Left forelimb (tissue), 1 donor: ENCODE measurements at places on chromosomes 13 and 19.
A peak's percentile ranks its signal among the peaks of the same experiment; 100 is the strongest.

DNA sequence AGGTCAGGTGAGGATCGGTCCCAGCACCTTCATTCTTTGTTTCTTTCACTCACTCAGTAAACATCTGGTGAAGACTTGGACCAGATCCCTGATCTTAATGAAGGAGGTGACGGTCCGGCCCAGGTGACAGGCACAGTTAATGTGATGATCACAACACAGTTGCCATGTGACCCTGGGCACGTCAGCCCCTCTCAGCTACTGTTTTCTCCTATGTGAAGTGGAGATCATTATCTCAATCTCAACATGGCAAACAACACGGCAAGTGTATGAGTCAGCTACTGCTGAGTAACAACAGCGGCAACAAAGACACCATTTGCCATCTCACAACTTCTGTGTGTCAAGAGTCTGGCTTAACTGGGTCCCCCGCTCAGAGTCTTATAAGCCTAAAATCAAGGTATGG lies 74.6 kb downstream of the GNG7 start:
- no peak for DNase-seq

DNA sequence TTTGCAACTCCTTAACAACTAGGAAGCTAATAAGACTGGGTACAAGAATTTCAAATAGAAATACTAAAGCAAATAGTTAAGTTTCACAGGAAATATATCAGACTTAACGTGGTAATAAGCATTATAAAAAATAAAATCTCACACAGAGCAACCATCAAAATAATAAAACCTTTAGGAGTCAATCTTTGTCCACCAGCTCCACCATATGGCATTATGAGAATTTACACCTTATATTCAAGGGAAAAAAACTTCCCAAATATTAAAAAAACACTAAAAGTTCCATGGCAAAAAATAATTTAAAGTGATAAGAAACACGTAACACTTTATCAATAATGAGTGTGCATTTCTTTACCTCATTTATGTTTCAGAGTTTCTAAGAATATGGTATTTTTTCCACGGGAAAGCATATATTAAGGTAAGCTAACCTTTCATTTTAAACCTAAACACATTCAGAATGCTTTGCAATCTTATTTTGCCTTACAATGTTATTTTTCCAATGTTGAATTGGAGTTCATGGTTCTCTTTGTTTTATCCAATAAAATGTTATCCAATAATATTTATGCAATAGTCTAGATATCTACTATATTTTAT lies 423.2 kb upstream of the SGCG start:
- DNase-seq = no peak

DNA sequence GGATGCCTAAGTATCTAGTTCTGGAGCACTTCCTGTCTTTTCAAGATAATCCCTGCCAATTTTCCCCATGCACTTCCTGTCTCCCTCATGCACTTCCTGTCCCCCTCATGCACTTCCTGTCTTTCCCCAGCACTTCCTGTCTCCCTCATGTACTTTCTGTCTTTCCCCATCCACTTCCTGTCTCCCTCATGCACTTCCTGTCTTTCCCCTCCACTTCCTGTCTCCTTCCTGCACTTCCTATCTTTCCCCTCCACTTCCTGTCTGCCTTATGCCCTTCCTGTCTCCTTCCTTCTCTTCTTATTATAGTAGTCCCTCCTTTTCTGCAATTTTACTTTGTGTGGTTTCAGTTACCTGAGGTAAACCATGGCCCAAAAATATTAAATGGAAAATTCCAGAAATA lies 3.0 kb upstream of the TNNT1 start:
- no peak for DNase-seq

DNA sequence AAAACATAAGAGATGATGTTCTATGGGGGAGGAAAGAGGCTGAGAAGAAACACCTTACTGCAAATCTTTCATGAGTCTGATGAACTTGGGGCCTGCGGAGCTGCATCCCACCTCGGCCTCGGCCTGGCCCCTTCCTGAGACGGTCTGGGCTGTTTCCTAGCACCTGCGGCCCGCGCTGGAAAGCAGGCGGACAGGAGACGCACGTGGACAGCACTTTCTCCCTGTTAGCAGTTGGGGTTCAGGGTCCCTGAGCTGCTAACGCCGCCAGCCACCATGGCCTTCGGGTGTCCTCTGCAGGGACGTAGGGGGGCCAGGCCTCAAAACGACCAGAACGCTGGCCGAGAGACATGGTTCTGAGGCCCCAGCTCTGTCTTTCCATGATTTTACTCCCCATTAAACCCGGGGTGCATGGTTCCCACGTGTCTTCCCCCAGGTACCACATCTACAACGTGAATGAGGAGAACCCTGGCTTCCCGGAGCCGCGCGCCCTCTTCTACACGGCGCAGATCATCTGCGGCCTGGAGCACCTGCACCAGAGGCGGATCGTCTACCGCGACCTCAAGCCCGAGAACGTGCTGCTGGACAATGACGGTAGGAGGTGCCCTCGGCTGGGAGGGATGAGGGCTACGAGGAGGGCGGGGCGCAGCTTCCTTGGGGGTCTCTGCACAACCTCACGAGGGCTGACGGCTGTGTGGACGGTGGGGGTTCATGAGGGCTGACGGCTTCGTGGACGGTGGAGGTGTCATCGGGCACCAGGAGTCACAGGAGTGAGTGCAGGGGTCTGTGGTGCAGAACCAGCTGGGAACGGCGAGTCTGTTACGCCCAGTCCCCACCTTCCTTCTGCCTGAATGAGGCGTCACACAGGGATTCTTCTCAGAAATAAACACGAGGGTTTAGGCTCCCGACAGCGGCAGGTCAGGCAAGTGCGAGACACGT lies 4.3 kb downstream of the GRK1 start:
- DNase-seq = peak; percentile 58

DNA sequence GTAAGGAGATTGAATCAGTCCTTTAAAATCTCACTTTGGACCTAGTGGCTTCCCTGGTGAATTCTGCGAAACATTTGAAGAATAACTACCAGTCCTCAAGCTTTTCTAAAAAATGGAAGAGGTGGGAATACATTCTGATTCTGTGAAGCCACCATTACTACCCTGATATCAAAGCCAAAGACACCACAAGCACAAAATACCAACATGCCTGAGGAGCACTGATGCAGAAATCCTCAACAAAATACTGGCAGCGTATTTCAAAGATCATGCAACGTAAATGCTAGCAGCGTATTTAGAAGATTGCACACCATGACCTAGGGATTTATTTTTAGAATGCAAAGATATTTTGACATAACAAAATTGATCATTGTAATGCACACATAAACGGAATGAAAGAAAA lies 14.4 kb downstream of the ATP4B start:
- DNase-seq = no peak

- no peak for DNase-seq
Observed at GRCh38 chr19:45358213-45358792, 12.1 kb downstream of the ERCC2 start.

DNA sequence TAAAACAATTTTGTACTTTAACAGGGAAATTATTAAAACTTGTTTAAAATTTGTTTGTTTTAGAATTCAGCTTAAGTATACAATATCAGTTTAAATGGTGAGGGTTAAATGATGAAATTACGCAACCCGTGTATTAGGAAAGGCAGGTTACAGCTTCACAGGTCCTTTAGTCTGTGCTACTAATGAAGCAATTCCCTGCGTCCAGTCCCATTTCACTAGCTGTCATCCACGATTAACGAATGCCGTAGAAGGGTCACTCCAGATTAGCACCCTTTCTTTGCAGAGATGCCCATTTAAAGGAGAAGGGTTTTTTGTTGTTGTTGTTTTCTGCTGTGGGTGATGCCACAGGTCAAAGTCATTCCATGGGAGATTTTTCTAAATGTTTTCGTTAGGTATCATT lies 457.6 kb upstream of the SLC10A2 start:
- DNase-seq = no peak

DNA sequence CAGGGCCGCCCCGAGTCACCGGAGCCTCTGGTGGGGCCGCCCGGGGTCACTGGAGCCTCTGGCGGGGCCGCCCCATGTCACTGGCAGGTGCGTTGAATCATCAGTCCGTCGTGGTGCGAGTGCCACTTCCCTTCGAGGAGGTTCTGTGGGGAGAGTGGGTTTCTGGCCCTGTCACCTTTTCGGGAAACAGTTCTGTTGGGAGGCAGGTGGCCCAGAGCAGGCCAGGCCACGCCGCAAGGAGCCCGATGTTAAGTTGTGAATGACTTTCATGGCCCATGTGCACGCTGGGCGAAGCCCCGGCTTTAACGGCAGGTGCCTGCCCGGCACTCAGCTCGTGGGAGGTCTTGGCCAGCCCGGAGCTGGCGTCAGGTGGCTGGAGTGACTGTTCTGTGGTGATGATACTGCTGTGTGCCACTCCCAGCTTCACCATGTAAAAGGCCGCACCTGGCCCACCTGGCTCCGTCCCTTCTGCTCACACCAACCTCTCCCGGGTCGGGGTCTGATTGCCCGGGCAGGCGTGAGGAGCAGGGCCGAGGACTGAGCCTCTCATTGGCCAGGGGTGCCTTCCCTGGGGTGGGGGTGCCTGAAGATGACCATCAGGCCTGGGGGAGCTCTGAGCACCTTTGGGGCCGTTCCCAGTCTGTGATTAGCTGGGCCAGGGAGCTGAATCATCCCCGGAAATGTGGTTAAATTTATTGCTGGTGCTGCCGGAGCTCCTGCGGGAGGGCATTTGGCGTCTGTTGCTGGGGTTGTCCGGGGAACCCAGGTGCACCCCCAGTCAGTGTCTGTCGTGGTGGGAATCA lies 29.2 kb downstream of the CSNK1G2 start:
- no peak for DNase-seq

DNA sequence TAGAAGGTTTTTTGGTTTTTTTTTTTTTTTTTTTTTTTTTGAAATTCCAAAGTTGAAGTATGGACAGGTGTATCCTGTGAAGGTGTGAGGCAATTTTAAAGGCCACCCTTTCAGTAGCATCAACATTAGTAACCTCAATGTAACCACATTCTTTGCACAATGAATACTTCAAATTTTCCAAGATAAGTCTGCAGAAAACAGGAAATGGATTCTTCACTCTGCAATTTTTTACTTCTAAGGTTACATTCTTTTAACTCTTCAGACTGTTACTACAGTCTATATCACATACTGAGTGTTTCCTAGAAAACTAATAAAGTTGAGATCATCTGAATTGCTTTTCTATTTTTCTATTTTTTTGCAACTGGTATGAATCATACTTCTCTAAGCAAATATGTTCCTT lies 569.0 kb upstream of the GPC6 start:
- no peak for DNase-seq

GRCh38 chr19:13064092-13064489 lies 38.6 kb downstream of the LYL1 start:
- no peak for DNase-seq

- DNase-seq = no peak
Observed at GRCh38 chr19:45599286-45599685, 2.7 kb downstream of the GPR4 start.

DNA sequence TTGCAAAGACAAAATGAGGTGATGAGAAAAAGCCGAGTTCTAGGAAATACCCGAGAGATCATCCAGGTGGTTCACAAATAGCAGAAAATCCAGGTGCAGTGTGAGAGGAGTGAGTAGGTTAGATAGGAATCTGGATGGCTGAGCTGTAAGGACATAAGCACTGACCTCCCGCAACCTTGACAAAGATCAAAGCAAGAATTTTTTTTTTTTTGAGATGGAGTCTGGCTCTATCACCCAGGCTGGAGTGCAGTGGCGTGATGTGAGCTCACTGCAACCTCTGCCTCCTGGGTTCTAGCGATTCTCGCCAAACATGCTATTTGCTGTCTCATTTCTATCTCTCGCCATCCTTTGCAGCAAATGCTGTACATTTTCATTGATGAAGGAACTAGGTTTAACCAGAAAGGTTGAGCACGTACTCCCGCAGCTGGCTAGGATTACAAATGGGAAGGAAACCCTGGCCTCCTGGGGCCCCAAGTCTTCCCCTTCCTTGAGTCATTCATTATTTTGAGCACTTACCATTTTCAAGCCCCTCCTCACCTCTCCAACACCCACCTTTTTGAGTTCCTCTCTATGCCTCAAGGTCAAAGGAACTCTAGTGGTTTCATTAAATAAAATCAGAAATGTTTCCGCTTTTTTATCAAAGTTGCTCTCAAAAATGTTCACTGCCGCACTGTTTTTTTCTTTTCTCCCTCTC lies 38.8 kb downstream of the NLRP12 start:
- DNase-seq = no peak

DNA sequence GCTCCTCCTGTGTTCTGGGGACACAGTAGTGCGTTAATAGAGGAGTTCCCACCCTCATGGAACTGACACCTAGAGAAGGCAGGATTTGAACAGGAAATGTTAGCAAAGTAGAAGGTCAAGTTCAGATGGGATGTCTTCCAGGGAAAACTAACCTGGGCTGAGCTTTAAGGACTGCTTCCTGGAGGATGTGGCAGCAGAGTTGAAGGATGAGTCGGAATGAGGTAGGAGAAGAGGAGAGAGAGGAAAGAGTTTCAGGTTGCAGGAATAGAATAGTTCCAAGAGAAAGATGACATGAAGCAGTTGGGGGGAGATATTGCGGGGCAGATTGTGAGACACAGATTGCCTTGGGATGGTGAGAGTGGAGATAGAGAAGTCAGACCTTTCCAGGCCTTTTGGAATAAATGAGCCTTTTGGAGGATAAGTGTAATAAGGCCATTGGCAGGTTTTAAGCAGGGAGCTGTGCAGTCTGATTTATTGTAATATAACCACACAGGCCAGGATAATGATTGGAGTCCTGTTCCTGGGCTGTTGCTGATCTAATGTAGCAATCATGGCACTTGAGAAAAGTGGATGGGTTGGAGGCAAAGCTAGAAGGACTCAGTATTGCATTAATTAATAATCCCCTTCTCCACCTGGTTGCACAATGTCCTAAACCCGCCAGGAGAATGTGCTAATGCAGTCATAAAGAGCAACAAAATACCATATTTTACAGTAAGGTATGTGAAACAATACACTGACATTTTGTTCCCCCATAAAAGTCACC lies 205.4 kb downstream of the SHISA2 start:
- DNase-seq = no peak
